OCI-M1 (cell line): ENCODE measurements at places on chromosomes 1 and 21.
A peak's percentile ranks its signal among the peaks of the same experiment; 100 is the strongest.

DNA sequence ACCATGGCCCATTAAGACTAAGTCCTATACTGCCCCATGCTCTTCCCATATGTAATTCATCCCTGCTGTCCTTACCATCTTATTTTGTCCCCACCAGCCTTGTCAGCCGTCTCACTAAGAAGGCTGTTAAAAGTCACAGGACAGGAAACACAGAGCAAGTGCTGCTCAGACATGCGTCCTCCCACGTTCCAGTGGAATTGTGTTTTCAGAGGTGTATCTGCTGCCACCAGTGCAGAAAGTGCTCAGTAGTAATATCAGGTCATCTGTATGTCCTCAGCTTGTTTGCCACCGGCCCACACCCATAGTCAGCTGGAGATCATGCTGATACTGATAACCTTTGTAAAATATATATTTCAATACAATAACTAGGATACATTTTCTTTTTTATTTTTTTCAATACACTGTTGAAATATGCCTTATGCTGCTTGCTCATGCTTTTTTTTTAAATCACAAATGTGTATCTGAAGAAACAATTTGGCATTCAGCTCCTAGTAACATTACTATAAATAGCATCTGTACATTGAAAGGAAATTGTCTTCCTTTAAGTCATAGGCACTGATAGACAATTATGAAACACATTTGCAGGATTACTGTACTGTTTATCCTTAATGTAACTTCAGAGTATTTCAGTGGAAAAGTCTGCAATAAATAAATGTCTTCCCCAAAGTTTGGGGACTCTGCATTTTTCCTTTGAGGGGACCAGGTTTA lies 156.9 kb downstream of the EDEM3 start:
- DNase-seq: peak; percentile 60

GRCh38 chr21:36097427-36098181 lies 27.8 kb downstream of the CBR1 start:
- DNase-seq: peak; percentile 93

GRCh38 chr1:164591858-164592257 lies 32.9 kb downstream of the PBX1 start:
- no peak for DNase-seq

DNA sequence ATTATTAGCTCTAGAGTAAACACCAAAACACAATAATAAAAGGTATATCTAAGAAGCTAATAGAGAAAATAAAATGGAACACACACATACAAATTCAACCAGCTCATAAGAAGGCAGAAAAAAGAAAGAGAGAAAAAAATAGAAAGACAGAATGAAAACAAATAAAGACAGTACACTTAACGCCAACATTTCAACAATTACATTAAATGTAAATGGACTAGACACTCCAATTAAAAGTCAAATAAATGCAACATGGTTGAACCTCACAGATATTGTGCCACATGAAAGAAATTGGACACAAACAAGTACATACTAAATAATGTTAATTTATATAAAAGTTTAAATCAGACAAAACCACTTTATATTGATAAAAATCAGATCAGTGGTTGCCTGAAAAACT lies 56.0 kb downstream of the SLC44A5 start:
- no peak for DNase-seq

- no peak for DNase-seq
These were observed 25.1 kb upstream of the SLAMF6 start for GRCh38 chr1:160548183-160548582.

DNA sequence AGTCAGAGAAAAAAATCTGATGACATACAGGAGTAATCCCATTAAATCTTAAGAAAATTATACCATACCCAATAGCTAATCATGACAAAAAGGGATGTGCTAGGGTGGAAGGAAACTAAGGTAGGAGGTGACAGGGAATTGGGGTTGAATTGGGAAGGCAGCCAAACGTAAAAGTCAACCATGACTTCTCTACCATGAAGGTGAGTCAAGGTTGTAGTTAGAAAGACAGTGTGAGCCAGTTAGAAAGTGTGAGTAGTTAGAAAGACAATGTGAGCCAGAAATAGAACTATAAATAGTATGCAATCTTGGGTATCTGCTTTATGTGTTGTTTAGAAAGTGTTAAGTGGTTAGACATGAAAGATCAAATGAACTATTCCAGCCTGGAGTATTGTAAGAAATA lies 556.8 kb downstream of the AGBL4 start:
- DNase-seq: no peak

DNA sequence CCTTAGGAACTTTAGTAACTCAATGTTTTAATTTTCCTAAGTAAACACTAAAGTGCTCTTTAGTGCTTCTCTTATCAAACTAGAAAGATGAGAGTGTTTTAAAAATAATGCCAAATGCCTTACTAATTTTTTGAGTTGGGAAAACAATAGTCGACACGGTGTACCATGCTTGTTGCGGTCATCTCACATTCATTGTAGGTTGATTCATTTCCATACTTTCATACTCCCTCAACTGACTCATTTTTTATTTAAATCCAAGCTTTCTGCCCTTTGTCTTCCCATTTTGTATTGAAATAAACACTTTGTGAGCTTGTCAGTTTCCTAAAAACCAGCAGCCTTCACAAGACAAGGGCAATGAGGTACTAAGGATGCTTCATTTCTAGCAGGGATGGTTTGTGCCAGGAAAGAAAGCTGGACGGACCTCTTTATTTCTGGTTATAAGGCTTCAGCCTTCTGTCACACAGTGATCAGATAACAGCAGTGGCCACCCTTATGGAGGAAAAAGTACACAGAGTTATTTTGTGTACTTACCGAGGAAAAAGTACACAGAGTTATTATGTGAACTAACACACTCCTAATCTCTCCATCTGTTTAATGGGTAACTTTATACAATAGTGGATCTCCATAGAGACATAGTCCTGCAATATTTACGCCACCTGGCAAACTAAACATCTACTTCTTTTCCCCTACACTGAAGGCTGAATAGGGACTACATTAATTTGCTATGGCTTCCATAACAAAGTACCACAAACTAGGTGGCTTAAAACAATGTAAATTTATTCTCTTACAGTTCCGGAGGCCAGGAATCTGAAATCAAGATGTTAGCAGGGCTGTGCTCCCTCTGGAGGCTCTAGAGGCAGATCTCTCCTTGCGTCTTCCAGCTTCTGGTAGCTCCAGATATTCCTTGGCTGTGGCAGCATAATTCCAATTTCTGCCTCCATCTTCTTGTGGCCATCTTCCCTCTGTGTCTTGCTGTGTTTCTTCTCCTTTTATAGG lies 13.0 kb upstream of the CCDC190 start:
- DNase-seq: no peak

DNA sequence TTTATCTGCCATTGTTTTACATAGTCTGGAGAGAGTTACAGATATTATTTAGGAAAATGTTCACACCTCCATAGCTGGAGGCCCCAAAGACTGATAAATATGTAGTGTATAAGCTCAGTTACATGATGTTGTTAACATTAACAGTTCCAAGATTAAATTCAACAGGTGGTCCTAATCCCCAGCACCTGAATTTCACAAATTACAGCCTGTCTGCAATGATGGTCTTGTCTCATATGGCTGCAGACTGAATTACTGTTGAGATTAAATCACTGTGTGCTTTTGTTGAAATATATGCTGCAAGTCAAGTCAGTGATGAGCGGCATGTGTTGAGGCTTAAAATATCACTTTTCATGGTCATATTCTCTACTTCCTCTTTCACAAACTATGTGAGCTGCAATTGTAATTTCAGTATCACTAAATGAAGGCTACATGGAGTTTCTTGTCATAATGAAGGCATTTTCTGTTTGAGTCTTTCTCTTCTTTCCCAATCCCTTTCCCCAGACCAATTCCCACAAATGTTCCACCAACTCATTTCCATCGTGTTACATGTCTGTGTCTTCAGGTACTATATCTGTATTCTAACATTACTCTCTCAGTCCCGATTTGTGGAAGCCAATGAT lies 4.2 kb downstream of the ST6GALNAC5 start:
- DNase-seq: peak; percentile 85
